Ovary (tissue), 10 donors: ENCODE measurements at places on chromosomes 2 and 18. TPM values are rescaled to one million over a fixed set of nuclear protein-coding genes. Genes with fewer than 3 reads are reported as not detected.

DNA sequence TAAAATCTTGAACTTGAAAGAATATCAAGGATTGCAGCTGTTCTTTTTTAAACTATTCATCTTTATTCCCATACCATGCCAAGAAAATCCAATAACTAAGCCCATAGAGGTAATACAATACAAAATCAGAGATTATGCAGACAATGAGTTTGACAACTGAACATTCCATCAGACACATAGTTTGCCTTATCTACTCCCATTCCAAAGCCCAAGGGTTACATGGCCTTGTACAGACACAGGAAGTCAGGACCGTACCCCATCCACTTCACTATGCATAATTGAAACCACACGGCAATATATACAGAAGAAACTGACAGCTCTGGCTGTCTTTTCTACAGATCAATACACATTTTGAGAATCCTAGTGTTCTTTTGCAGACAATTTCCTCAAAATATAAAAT is 181.3 kb downstream of the TMX3 start:
- H3K4me3 ChIP-seq, result no peak overlapping the region
- no peak overlapping the region for H3K27ac ChIP-seq
- DNase-seq, result no peak
- H3K4me1 ChIP-seq, result no peaks in the 10 kb centered on the region

The NDUFB3 gene
- total RNA-seq, result 49.5 TPM

- H3K4me1 ChIP-seq, result no peaks in the 10 kb centered on the region
- no peak for DNase-seq
- no peaks in the 10 kb centered on the region for H3K27me3 ChIP-seq
- no peaks in the 10 kb centered on the region for H3K36me3 ChIP-seq
- H3K4me3 ChIP-seq, result no peak overlapping the region
- H3K27ac ChIP-seq, result no peak overlapping the region
Measured at GRCh38 chr2:35852-36251, 10.5 kb downstream of the FAM110C start.

DNA sequence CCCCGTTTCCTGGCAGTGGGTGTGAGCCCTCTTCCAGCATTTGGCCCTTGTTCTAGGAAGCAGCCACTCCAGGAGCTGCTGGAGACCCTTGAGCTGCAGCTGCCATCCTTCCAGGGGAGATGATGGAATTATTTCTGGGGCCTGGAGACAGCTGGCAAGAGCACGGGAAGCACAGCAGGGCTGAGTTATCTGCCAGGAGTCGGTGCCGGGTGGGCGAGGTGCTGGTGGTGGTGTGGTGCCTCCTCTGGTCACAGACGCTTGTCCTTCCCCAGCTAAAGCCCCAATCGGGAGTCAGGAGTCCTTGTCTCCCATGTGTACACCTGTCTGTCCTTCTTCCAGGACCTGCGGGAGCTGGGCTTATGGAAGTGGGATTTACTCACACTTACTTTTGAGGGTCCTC is 36.0 kb downstream of the DPYSL5 start:
- H3K4me1 ChIP-seq, result no peaks in the 10 kb centered on the region
- no peak for DNase-seq
- no peaks in the 10 kb centered on the region for H3K27me3 ChIP-seq

GRCh38 chr2:234374736-234375135 is 122.1 kb downstream of the ARL4C start:
- H3K27ac ChIP-seq, result no peak overlapping the region
- H3K27me3 ChIP-seq, result no peaks in the 10 kb centered on the region
- no peak for DNase-seq
- H3K4me1 ChIP-seq, result no peaks in the 10 kb centered on the region

The MYO3B gene
- total RNA-seq, result 0.05 TPM

The SP140 gene
- 1.0 TPM for total RNA-seq

DNA sequence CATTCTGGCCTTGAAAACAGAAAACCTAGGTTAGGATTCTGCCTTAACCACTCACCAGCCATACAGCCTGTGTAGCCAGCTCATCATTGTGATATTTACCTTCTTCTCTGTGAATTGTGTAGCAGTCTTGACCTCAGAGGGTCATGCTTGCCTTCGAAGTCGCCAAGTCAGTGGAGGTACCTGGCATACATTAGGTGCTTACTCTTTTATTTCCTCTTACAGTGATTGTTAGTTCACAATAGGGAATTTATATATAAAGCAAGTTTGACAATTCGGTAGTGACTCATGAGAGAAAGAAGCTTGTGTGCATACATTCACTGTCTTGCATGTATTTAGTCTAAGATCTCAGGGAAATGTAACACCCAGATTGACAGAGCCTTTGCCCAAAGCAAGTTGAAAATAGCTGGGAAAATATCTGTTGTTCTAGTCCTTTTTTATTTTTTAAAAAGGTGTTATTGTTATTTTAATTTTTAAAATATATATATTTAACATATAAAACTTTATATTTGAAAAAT is 290.6 kb downstream of the PTGR3 start:
- H3K36me3 ChIP-seq, result no peaks in the 10 kb centered on the region
- no peak for DNase-seq
- H3K27ac ChIP-seq, result no peak overlapping the region
- H3K4me1 ChIP-seq, result no peaks in the 10 kb centered on the region

DNA sequence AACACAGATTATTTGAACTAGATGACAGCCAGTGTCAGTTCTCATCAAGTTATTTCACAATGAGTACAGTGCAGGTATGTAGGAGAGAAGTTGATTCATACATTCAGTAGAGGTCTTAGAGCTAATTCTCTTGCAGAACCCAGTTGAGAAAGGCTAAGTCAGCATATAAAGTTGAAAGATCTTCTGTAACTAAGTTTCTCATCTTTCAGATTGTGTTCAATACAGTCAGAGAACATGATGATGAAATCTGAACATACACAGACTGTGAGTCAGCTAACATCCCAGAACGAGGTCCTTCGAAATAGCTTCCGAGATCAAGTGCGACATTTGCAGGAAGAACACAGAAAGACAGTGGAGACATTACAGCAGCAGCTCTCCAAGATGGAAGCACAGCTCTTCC is 41.9 kb upstream of the LIMS1 start:
- H3K27ac ChIP-seq, result no peak overlapping the region
- no peaks in the 10 kb centered on the region for H3K36me3 ChIP-seq
- DNase-seq, result no peak
- H3K4me1 ChIP-seq, result no peaks in the 10 kb centered on the region
- H3K4me3 ChIP-seq, result no peak overlapping the region
- H3K27me3 ChIP-seq, result no peaks in the 10 kb centered on the region

The TUBA4B gene
- 0.27 TPM for total RNA-seq

DNA sequence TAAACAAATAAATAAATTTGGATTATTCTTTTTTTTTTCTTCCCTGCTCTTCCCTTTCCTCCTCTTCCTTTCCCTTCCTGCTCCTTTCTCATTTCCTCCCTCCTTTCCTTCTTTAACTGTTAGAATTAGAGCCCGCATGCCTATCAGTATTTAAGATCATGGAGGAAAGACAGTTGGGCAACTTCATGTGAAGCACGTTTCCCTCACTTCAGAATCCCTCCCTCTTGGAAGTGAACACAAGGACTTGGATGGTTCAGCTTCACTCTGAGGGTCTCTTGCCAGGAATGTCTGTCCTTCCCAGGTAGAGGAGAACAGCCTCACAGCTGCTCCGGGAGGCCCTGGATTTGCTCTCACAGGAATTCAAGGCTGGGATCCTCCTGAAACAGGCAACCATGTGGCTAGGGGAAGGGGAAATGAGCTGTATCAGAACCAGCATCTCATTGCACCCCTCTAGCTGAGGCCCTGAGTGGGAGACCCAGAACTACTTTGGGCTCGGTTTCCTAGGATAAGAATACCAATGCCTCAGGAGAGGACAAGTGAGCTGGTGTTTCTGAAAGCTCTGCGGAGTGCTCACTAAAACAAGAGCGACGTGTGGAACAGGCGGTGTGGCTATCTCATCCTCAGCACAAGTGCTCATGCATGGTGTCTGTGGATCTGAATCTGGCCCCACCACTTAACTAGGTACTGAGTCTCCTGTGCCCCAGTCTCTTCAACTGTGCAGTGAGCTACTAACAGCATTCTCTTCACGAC is 230.5 kb downstream of the MYCN start:
- H3K36me3 ChIP-seq, result no peaks in the 10 kb centered on the region
- H3K4me3 ChIP-seq, result no peak overlapping the region
- H3K27me3 ChIP-seq, result no peaks in the 10 kb centered on the region
- no peak overlapping the region for H3K27ac ChIP-seq
- no peaks in the 10 kb centered on the region for H3K4me1 ChIP-seq

DNA sequence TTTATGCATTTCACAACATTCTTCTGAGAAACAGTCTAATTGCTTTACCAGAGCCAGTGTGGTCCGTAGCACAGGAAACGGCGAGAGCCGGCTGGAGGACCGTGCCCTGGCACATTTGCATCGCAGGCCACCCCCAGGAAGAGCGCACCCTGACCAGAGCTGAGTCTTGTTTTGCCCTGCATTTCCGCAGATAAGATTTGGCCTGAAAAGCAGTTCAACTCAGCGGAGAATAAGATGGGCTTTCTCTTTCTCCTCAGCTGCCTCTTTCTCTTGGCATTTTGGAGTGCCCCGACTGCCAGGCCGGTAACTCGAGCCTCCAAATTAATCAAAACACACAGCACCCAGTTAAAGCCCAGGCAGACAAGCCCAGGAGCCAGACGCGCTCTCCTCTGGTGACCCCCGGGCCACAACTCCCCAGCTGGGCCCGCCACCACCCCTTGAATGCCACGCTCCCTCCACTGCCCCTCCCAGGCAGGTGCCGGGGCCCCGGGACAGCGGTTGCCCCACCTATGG is 464 bp downstream of the COL4A4 start:
- peak overlapping the region; percentile 47 for H3K4me3 ChIP-seq
- DNase-seq, result no peak
- H3K36me3 ChIP-seq, result no peaks in the 10 kb centered on the region
- H3K27me3 ChIP-seq, result no peaks in the 10 kb centered on the region

GRCh38 chr2:240392084-240392947 is 43.1 kb upstream of the GPC1 start:
- H3K27ac ChIP-seq, result no peak overlapping the region
- DNase-seq, result peak; percentile 13
- H3K4me1 ChIP-seq, result peaks cover 5% of the 10 kb centered on the region

The TTN gene
- total RNA-seq, result 12.9 TPM

DNA sequence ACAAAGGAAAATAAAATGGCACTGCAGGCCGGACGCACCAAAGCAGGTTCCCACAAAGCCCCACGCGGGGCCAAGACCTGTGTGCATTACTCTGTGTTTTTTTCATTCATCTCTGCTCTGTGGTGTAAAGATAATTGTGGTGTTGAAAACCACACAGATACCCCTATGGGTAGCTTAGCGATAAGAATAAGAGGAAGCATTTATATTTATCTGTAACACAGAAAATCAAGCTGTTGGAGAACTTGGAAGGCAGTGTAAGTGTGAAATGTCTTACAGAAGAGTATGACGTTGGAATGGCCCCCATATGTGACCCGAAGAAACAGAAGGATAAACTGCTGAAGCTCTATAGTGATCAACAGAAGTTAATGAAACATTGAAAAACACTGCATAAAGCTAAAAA is 20.3 kb upstream of the MARCO start:
- H3K36me3 ChIP-seq, result no peaks in the 10 kb centered on the region
- DNase-seq, result no peak
- H3K27me3 ChIP-seq, result no peaks in the 10 kb centered on the region

DNA sequence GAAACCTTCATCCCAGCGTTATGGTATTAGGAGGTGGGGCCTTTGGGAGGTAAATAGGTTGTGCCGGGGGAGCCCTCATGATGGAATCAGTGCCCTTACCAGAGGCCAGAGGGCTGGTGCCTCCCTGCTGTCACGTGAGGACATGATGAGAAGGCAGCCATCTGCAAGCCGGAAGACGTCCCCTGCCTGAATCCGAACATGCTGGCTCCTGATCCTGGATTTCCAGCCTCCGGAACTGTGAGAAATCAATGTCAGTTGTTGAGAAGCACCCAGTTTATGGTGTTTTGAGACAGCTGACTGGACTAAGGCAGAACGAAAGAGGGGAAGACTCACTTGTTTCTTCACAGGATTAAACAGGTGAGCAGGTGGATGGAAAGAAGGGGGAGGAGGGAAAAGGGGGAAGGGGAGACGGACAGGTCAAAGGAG is 13.0 kb upstream of the KLF11 start:
- no peaks in the 10 kb centered on the region for H3K4me1 ChIP-seq
- H3K36me3 ChIP-seq, result no peaks in the 10 kb centered on the region
- H3K27ac ChIP-seq, result no peak overlapping the region
- H3K4me3 ChIP-seq, result no peak overlapping the region

DNA sequence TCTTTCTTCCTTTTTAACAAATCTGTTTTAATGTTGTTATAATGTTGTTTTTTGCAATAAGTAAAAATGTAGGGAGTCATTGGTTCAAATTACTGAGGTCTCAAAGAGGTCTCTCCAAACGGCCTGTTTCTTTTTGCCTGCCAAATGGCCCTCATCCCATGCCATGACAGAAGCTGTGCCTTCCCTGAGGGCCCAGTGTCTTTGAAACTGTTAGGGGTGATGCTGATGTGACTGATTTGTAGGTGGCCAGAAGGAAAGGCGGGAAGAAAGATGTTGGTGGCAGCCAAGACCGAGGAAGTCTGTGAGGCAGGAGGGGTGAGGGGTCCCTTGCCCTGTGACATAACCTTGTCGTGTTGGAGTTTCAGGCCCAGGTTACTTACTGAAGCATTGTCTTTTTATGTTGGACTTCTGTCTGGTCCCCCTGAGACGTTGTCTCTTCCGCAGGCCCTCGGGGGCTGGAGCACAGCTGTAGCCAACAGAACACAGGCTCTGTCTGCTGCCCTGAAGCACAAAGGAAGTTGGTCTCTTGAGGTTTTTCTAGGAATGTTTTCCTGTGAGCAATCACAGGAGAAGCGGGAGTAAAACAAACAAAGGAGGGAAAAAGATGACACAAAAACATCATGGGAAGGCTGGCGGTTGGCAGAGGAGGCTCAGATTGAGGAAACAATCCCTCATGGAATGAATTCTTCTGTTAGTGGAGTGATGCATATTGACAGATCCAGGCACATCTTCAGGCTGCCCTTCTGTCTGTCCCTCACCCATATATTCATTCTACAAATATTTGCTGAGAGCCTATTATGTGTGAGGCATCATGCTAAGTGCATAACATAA is 4.9 kb upstream of the ST3GAL5 start:
- no peaks in the 10 kb centered on the region for H3K36me3 ChIP-seq
- H3K4me1 ChIP-seq, result peaks cover 3% of the 10 kb centered on the region
- DNase-seq, result no peak

- H3K27ac ChIP-seq, result no peak overlapping the region
- H3K27me3 ChIP-seq, result no peaks in the 10 kb centered on the region
- no peak for DNase-seq
- H3K4me1 ChIP-seq, result no peaks in the 10 kb centered on the region
Measured at GRCh38 chr2:12270876-12271588, 445.7 kb upstream of the TRIB2 start.

- H3K27me3 ChIP-seq, result no peaks in the 10 kb centered on the region
- H3K27ac ChIP-seq, result no peak overlapping the region
- no peak overlapping the region for H3K4me3 ChIP-seq
- H3K4me1 ChIP-seq, result no peaks in the 10 kb centered on the region
- DNase-seq, result no peak
Measured at GRCh38 chr18:77395953-77396352, 146.3 kb downstream of the GALR1 start.
